ENCODE measurements at places on chromosomes 2 and 18. TPM values are rescaled to one million over a fixed set of nuclear protein-coding genes. Genes with fewer than 3 reads are reported as not detected.

The PAIP2B gene
- 0.89 TPM for total RNA-seq

The RAB17 gene
- not detected for total RNA-seq

The GKN1 gene
- total RNA-seq = not detected

The CYP27A1 gene
- total RNA-seq = 0.18 TPM

The AFF3 gene
- total RNA-seq = 4.1 TPM

The SERPINB4 gene
- not detected for total RNA-seq

The NT5C1B gene
- not detected for total RNA-seq

The COL5A2 gene
- total RNA-seq = 0.52 TPM

The TMEM127 gene
- total RNA-seq = 41.1 TPM

The PSTPIP2 gene
- total RNA-seq = 25.6 TPM

The EVX2 gene
- not detected for total RNA-seq

The ACVR1C gene
- 0.55 TPM for total RNA-seq

The INHA gene
- total RNA-seq = not detected

The DYNAP gene
- total RNA-seq = not detected

The GREB1L gene
- not detected for total RNA-seq

Measured in T-helper 2 cell treated with Interferon-gamma antibody and Interleukin-4, amounts not matched to agents 100 ng/mL and 5 ng/mL, for 36 hours (primary cell).